Pancreas (tissue), 10 donors: ENCODE measurements at places on chromosomes 2 and 18. TPM values are rescaled to one million over a fixed set of nuclear protein-coding genes. Genes with fewer than 3 reads are reported as not detected.

GRCh38 chr2:207385903-207386302, 143.9 kb upstream of the CREB1 start:
- H3K27ac ChIP-seq: no peak overlapping the region
- no peak overlapping the region for H3K4me3 ChIP-seq
- no peaks in the 10 kb centered on the region for H3K36me3 ChIP-seq
- DNase-seq: no peak

DNA sequence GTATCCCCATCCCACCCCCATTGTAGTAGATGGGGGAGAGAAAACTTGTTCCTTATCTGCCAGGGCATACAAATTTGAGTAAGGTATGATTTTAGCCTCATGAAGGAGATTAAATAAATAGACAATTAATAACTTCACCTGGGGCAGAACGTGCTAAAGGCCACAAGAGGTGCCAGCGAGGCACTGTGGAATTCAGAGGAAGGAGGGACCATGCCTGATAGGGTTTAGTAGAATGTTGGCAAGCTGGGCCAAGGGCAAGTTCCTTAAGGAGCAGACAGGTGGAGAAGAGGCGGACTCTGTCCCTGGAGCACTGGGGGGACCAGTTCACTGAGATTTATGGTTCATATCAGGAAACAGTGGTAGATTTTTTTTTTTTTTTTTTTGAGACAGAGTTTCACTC, 22.5 kb downstream of the STAMBP start:
- no peak overlapping the region for H3K4me3 ChIP-seq
- no peak for DNase-seq
- H3K27me3 ChIP-seq: no peaks in the 10 kb centered on the region

- H3K4me3 ChIP-seq: no peak overlapping the region
- H3K27me3 ChIP-seq: no peaks in the 10 kb centered on the region
- peaks cover 18% of the 10 kb centered on the region for H3K4me1 ChIP-seq
- DNase-seq: no peak
- H3K36me3 ChIP-seq: peaks cover 69% of the 10 kb centered on the region
Observed at GRCh38 chr2:54630858-54631497, 92.5 kb upstream of the EML6 start.

DNA sequence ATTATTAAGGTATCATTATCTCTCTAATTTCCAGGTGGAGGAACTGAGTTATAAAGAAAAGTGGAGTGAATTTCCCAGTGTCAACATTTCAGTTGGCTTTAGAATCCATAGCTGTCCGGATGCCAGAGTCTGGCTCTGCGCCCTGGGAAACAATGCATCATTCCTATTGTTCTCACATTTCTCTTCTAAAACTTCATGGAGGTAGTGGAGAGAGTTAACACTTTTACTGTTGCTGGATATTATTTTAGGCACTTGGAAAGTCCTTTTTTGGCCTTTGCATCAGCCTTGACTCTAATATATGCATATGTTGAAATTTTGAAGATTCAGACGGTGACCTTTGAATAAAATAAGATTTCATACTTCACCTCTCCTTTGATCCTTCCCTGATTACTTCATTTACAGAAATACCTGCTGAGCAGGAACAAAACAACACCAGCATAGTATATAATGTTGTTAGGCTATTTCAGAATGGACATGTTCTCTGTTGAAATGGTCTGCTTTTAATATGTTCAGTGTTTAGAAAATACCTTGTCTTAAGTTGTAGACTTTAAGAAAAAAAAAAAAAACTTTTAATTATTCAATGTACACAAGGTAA, 148.8 kb downstream of the EPHA4 start:
- no peaks in the 10 kb centered on the region for H3K27me3 ChIP-seq
- H3K27ac ChIP-seq: no peak overlapping the region
- no peak overlapping the region for H3K4me3 ChIP-seq
- DNase-seq: no peak

- H3K4me3 ChIP-seq: no peak overlapping the region
- no peak overlapping the region for H3K27ac ChIP-seq
- H3K36me3 ChIP-seq: peaks cover 6% of the 10 kb centered on the region
- DNase-seq: no peak
Observed at GRCh38 chr2:231716666-231717280, 8.4 kb downstream of the PTMA start.

The ZC3H6 gene
- 5.5 TPM for total RNA-seq

GRCh38 chr2:177058747-177059146, 153.8 kb upstream of the HNRNPA3 start:
- no peak for DNase-seq
- no peak overlapping the region for H3K27ac ChIP-seq

The CTAGE1 gene
- not detected for total RNA-seq

GRCh38 chr18:34222307-34223163, 2.2 kb downstream of the NOL4 start:
- no peaks in the 10 kb centered on the region for H3K36me3 ChIP-seq
- H3K4me3 ChIP-seq: peak overlapping the region; percentile 3
- no peaks in the 10 kb centered on the region for H3K27me3 ChIP-seq
- H3K4me1 ChIP-seq: peaks cover 11% of the 10 kb centered on the region

The TXNDC2 gene
- not detected for total RNA-seq

GRCh38 chr18:76380127-76380729, 114.8 kb downstream of the ZNF516 start:
- DNase-seq: no peak
- no peak overlapping the region for H3K4me3 ChIP-seq
- no peaks in the 10 kb centered on the region for H3K4me1 ChIP-seq
- H3K27me3 ChIP-seq: no peaks in the 10 kb centered on the region
- H3K27ac ChIP-seq: no peak overlapping the region

DNA sequence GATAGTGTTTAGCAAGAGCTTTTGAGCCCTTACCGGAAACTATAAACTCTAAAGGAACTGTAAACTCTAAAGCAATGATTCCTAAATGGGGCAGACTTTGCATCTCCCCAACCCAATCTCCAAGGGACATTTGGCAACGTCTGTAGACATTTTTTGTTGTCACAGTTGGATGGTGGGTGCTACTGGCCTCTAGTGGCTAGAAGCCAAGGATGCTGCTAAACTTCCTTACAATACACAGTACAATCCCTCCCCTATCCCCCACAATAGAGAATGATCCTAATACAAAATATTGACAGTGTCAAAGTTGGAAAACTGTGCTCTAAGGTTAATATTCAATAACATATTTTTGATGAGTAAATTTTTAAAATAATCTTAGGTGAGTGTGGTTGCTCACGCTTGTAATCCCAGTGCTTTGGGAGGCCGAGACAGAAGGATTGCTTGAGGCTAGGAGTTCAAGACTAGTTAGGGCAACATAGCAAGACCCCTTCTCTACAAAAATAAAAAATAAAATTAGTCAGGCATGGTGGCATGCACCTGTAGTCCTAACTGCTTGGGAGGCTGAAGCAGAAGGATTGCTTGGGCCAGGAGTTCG, 66.7 kb downstream of the PTPN4 start:
- no peaks in the 10 kb centered on the region for H3K27me3 ChIP-seq
- DNase-seq: no peak
- H3K27ac ChIP-seq: no peak overlapping the region
- no peaks in the 10 kb centered on the region for H3K36me3 ChIP-seq
- H3K4me3 ChIP-seq: no peak overlapping the region

DNA sequence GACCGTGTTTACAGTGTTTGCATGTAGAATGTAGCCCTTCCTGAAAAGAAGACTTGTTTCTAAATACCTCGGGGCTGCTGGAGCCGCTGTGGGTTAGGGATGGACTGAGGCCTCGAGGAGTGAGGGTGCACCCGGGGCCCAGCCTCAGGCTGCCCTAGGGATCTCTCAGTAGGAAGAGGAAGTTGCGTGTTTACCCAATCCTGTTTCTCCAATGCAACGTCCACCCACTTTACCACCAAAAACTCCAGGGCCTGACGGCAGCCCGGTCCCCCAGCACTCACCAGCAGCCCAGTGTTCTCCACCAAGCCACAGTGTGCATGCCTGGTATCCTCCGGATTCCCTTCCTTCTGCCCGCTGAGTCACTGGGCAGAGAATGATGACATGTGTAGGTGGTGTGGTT, 255.8 kb downstream of the GLI2 start:
- H3K4me1 ChIP-seq: no peaks in the 10 kb centered on the region
- no peak overlapping the region for H3K4me3 ChIP-seq
- H3K36me3 ChIP-seq: no peaks in the 10 kb centered on the region
- DNase-seq: no peak

The STAT4 gene
- 2.4 TPM for total RNA-seq

GRCh38 chr2:152335016-152335725, at the start of gene FMNL2:
Gene FMNL2, plus strand, starts transcription at chr2:152335174.
- H3K4me1 ChIP-seq: no peaks in the 10 kb centered on the region
- DNase-seq: peak; percentile 82
- H3K36me3 ChIP-seq: no peaks in the 10 kb centered on the region
- no peaks in the 10 kb centered on the region for H3K27me3 ChIP-seq

The MARCO gene
- 0.76 TPM for total RNA-seq

GRCh38 chr2:39922679-39923405, 143.8 kb upstream of the THUMPD2 start:
- H3K27me3 ChIP-seq: no peaks in the 10 kb centered on the region
- H3K4me1 ChIP-seq: no peaks in the 10 kb centered on the region
- no peak for DNase-seq
- H3K27ac ChIP-seq: no peak overlapping the region
- no peaks in the 10 kb centered on the region for H3K36me3 ChIP-seq
- H3K4me3 ChIP-seq: no peak overlapping the region

DNA sequence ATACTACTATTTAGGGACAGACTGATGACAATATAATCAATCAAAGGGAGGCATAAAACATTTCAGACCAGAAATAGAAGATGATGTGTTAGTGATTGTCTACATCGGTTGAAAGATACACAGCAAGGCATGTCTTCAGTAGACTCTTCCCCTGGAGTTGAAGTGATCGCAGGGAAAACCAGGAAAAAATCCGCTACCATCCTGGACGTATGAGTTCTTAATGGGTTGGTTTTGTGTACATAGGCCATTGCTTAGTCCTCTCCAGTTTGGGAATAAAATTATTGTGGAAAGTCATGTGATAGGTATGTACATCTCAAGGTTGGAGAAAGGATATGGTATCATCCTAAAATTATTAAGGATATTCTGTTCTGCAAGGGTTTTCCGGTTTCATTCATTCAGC, 4.3 kb downstream of the APCDD1 start:
- no peak for DNase-seq
- no peaks in the 10 kb centered on the region for H3K4me1 ChIP-seq
- H3K27ac ChIP-seq: no peak overlapping the region
- H3K4me3 ChIP-seq: no peak overlapping the region

DNA sequence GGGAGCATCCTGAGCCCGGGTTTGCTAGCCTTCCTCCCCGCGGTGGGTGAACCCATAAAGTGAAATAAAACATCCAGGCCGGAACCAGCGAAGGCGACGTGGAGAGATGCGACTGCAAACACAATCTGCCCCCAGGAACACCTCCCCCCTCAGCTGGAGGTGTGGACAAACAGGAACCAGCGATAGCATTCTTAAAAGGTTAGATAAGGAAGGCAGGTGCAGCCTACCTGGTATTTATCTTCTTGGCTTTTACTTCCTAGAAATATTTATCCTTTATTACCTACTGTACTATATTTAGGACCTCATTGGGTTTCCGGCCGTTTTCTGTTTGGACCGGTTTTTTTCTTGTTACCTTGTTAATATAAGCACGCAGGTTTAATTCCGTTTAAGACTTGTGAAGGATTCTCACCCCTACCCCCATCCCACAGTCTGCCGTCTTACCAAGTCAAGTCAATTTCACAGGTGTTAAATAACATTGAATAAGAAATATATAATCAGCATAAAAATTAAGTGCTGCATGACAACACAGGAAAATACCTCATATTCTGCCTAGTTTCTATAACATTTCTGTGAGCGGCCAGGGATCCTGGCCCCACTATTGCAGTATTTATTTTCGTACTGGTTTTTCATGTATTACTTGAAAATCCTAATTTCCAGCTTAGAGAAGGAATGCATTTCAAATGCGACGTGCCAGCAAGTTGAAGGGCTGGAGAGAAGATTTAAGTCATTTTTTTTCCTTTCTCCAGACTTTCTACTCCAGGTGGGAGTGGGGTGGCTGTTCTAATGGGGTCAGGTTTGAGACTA, 224.0 kb upstream of the ID2 start:
- no peak for DNase-seq
- peak overlapping the region; percentile 51 for H3K27ac ChIP-seq
- no peaks in the 10 kb centered on the region for H3K27me3 ChIP-seq
- peaks cover 8% of the 10 kb centered on the region for H3K4me1 ChIP-seq

The COPS8 gene
- 14.5 TPM for total RNA-seq

The DIPK1C gene
- total RNA-seq: 0.16 TPM

The HSBP1L1 gene
- 11.5 TPM for total RNA-seq

- peak; percentile 29 for DNase-seq
- no peaks in the 10 kb centered on the region for H3K36me3 ChIP-seq
- no peaks in the 10 kb centered on the region for H3K27me3 ChIP-seq
- H3K27ac ChIP-seq: no peak overlapping the region
- H3K4me1 ChIP-seq: no peaks in the 10 kb centered on the region
Observed at GRCh38 chr2:224449212-224450147, 47.6 kb upstream of the FAM124B start.

DNA sequence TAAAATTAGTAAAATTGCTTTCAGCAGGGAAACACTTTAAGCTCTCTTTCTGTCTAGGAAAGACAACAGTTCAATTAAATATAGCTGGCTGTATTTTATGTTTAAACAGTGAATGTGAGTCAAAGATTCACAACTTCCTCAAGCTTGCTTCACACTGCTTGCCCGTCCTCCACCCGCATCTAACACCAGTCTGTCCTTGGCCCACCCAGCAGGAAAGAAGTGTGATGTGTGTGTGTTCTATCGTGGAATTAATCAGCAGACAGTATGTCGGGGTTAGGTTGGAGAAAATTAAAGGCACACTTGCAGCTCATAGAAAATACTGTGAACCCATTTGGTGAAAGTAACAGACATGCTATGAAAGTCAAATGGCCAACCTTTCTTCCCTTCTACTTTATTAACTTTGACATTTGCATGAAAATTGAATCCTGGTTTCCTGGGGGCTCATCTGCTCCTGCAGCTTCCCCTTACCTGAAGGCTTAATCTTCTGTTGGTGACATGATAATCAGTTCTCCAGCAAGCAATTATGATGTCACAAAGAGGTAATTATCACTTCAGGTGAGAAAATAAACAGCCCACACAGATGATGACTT, 182.0 kb downstream of the UXS1 start:
- no peak overlapping the region for H3K4me3 ChIP-seq
- no peaks in the 10 kb centered on the region for H3K4me1 ChIP-seq
- no peak for DNase-seq
